ENCODE measurements at places on chromosomes 6 and 20.

GRCh38 chr6:56370127-56370540, 122.8 kb upstream of the COL21A1 start:
- DNase-seq: no peak

DNA sequence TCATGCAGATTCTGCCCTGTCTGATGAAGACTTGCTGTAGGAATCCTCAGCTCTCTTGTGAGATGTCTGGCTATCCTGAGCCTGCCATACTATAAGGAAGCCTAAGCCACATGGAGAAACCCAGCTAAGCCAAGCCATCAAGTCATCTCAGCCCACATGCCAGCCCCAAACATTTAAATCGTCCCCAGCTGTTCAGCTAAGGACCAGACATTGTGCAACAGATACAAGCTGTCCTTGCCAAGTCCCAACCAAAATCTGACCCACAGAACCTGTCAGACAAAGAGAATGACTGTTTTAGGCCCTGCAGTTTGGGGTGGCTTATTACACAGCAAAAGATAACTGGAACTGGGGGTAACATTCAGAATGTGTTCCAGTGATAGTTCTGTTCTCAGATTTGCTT, 36.8 kb upstream of the FOXC1 start:
- DNase-seq: no peak

- no peak for DNase-seq
These were observed 98.7 kb downstream of the SULF2 start for GRCh38 chr20:47686545-47686944.

DNA sequence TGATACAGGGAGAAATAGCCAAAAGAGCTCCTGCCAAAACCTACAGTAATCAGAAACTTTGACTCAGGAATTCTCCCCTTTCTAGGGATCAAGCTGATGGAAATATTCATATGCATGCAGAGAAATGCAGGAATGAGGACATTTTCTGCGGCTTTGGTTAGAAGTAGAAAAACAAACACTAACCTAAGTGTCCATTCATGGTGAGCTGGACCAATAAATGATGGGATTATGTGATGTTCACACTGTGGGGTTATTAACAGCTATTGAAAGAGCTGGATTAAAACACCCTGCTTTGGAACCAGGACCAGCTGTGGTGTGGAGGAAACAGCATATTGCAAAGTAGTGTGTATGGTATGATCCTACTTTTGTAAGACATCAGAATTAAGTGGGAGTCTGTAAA, 143.1 kb downstream of the SYCP2 start:
- no peak for DNase-seq

DNA sequence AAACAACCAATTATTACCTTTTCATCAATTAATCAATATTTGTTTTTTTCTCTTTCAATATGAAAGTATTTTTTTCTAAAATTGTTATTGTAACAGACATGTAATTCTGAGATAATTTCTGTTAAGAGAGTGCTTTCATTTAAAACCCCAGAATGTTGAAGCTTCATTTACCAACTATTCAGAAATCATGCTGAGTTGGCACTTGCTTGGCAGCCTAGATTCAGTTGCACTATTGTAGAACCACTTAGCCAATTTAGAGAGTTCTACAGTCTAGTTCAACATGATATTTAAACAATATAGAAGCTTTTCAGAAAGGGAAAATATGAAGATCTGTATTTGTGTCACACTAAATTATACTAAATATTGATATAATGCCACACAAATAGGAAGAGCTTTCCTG, 56.1 kb upstream of the NKAIN2 start:
- no peak for DNase-seq

GRCh38 chr20:46552460-46553420, 2.3 kb upstream of the OCSTAMP start:
- no peak for DNase-seq

DNA sequence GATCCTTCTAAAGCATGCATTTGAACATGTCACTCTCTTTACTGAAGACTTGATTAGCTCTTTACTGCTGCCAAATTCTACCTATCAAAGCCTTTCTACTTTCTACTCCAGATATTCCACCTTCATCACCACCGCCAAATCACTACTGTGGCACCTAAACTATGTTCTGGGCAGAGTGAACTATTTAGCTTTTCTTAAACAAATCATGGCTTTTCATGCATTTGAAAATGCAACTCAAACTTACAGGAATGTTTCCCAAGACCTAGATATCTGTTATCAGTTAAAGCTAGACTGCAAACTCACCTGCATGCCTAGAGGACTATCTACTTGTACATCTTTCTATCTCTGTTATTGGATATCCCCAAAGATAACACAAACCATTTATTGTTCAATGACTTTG, 109.3 kb downstream of the MAFB start:
- DNase-seq: no peak

DNA sequence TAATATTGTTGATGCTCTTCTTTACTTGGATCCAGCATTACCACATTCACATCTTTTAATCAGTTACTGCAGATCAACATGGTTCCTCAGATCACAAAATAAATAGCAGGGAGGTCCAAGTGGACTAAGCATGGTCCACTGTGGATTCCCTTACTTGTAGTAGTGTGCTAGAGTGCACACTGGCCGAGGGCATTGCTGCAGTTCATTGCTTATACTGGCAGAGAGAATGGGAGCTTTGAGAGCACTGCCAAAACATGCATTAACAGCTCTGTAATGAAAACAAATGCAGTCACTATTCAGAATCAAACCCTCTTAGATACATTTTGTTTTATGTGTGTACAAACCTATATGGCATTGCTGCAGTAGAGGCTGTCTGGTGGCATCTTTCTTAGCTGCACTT, 471.5 kb downstream of the CD109 start:
- no peak for DNase-seq

DNA sequence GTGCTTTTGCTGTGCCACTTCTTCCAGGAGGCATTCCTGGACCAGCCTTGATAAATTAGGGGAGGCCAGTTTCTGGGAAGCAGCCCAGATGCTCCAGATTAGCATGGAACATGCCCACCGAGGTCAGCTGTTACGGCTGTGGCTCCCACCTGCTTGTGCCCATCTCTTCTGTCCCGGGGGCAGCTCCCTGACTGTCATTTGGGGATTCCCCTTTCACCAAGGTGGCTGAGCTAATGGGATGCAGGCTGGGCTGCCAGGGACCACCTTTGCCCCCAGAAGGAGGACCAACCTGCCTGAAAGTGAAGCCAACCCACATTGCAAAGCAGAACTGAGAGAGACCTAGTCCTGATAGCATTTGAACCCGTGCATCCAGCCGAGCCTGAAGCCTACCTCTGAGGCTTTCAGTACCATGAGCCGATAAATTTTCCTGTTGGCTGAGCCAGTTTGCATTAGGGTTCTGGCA, 85.3 kb downstream of the PTPN1 start:
- DNase-seq: no peak

GRCh38 chr6:112986321-112986720, 639.2 kb downstream of the RFPL4B start:
- no peak for DNase-seq

GRCh38 chr20:18465536-18466200, 1.2 kb downstream of the DZANK1 start:
- no peak for DNase-seq
